Activated naive CD4-positive, alpha-beta T cell (primary cell): ENCODE measurements at places on chromosomes 3 and 15.

GRCh38 chr15:94306700-94307650 is 75.6 kb downstream of the MCTP2 start:
- DNase-seq: no peak

- no peak for DNase-seq
These were observed 15.7 kb downstream of the C3orf18 start for GRCh38 chr3:50551681-50552435.

DNA sequence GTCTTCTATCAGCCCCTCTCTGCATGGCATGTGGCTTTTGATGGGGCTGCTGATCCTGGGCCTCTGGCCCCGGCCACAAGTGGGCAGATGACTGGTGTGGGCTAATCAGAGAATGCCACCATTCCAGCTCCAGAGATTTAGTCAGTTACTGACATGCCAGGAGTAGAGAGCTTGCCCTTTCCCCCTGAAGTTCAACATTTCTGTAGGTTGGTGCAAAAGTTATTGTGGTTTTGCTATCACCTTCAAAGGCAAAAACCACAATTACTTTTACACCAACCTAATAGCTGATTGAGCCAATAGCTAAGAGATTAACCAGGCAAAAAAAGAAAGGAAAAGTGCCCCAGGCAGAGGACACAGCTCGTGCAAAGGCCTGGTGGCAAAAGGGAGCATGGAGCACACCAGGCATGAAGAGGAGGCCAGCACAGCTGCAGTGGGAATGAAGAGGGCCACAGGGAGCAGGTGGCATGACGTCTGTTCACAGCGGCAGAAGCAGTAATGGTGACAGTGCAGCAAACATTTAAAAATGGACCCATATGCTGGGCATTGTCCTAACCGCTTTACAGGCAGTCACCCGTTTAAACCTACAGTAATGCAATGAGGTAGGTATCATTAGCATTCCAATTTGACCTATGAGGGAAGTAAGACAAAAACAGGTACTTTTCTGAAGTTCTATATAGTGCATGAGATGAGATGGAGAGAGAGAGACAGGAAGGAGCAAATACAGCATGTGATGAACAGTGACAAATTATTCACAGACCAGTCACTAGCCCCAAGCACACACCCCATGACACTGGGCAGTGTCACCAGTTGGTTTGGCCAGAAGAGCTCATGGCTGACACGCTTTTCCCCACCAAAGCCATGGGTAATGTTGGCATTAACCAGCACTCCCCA is 373.0 kb upstream of the PROK2 start:
- no peak for DNase-seq

DNA sequence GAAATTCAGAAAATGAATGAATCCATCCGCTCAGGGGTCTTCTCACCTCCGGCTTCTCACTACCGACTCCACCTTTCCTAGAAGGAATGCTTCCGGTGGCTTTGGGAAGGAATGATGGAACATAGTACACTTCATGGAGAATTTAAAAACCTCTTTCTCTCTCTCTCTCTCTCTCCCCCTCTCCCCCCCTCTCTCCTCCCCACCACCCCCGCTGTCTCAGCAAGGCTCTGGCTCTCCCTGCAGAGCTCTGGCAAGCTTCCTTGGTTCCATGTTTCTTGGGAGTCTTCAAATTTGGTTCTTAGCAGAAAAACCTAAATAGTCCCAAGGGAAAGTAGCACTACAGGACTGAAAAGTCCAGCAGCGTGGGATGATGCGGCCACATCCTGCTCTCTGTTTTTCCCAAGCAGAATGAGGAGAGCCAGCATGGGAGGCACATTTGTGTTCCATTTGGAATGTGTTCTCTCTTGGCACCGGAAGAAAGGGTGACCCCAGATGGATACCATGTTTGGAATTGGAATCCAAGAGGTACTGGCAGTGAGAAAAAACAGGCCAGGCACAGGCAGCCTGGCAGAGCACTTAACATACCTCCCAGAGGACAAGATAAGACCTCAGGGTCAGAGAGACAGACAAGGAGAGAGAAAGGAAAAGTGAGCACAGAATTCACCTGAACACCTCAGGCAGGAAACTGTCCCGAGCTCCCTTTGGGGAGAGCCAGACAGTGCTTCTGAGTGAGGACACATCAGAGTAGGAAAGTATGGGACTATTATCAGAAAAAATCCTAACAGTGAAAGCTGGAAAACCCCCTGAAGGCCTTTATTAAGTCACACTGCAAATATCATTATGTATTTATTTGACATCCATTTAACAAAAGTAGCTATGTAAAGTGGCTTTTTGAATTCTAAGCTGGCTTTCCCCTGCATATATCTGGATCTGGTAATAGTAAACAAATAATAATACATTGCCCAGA is at the start of gene POPDC2:
POPDC2 (minus strand) TSS at position 116 of the 967 bp plus-strand sequence. CDS start 166 bp downstream, outside the sequence.
- DNase-seq: no peak

GRCh38 chr3:33093847-33094246 is 3.1 kb downstream of the GLB1 start:
- no peak for DNase-seq

GRCh38 chr3:177640319-177640965 is 443.2 kb upstream of the TBL1XR1 start:
- DNase-seq: no peak

GRCh38 chr3:195932418-195933043 is 24.2 kb upstream of the TNK2 start:
- no peak for DNase-seq

DNA sequence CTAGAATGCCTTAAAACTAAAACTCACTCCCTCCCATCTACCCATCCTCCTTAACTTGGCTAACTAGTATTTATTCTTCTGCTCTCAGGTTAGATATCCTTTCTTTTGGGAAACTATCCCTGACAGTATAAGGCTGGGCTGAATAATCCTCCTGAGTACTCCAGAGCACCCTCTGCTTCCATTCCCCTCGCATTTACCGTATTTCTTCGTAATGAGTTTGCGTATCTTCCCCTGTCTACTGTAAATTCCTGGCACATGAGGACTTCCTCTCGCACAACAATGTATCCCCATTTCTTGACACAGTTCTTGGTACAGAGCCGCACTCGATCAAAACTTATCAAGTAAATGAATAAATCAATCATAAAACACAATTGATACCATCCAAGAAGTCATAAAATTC is 82.9 kb upstream of the AKAP13 start:
- DNase-seq: no peak

DNA sequence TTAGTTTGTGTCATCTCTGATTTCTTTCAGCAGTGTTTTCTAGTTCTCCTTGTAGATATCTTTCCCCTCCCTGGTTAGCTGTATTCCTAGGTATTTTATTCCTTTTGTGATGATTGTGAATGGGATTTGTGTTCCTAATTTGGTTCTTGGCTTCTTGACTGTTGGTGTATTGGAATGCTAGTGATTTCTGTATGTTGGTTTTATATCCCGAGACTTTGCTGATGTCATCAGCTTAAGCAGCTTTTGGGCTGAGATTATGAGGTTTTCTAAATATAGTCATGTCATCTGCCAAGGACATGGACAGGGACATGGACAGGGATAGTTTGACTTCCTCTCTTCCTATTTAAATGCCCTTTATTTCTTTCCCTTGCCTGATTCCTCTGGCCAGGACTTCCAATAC is 35.8 kb downstream of the MYO9A start:
- DNase-seq: no peak
